ENCODE measurements at places on chromosomes 7 and 10.

- H3K4me3 ChIP-seq = no peak overlapping the region
- peaks cover 14% of the 10 kb centered on the region for H3K36me3 ChIP-seq
- H3K27me3 ChIP-seq = no peaks in the 10 kb centered on the region
Measured at GRCh38 chr7:32916006-32916405, 24.4 kb upstream of the KBTBD2 start.

- no peak overlapping the region for H3K27ac ChIP-seq
- H3K4me3 ChIP-seq = no peak overlapping the region
- H3K27me3 ChIP-seq = no peaks in the 10 kb centered on the region
- H3K36me3 ChIP-seq = no peaks in the 10 kb centered on the region
Measured at GRCh38 chr7:91169830-91170191, 94.4 kb upstream of the FZD1 start.

DNA sequence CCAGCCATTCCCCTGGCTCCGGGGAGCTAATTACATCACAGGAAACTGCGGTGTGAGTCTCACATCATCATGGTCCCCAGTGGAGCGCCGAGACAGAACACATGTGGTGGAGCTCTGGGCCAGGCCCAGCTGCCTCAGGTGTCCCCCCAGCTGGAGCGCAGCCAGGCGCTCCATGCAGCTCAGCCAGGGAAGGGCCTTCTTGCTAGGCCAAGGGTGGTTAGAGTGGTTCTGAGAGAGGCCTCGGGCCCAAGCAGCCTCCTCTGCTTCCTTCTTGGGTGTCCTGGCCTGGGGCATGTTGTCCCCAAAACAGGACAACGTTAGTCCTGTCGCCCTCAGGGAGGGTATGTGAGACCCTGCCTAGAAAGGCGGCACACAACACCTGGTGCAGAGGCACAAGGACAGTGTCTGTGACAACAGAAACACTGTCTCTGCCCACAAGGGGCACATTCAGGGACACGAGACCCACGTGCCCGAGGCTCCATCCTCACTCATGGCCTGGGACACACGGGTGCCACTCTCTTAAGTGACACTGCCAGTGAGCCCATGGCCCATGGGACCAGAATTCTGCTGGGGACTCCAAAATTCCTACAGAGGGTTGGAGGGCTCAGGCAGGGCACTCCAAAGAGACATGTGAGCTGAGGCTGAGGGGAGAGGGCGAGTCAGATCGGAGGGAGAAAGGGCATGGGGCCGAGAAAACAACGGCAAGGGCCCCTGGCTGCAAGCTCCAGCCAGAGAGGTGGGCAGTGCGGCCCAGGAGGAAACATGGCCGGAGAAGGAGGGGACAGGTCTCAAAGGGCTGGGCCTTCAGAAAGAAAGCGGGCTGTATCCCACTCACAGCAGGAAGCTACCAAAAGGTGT lies 37.0 kb upstream of the RET start:
- H3K4me1 ChIP-seq = no peaks in the 10 kb centered on the region
- no peak overlapping the region for H3K4me3 ChIP-seq
- DNase-seq = no peak
- H3K36me3 ChIP-seq = no peaks in the 10 kb centered on the region

DNA sequence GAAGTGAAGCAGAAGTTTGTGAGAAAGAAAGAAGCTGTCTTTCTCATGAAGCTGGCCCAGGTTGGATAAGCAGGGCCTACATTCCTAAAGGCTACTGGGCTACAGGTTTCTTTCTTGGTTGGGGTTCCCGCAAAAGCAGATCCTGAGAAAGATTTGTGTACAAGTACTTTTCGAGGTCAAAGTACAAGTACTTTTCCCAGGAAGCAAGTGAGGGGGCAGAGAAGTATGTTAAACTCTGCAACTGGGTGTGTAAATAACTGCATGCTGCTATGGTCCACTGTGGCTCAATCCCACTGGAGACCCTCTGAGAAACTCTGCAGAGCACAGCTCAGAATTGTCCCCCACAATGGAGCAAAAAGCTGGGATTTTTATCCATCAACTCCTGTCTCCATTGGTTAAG lies 28.7 kb downstream of the LSM5 start:
- no peak overlapping the region for H3K4me3 ChIP-seq
- DNase-seq = no peak
- H3K27me3 ChIP-seq = no peaks in the 10 kb centered on the region
- H3K36me3 ChIP-seq = no peaks in the 10 kb centered on the region
- no peaks in the 10 kb centered on the region for H3K4me1 ChIP-seq

- no peak for DNase-seq
- H3K36me3 ChIP-seq = no peaks in the 10 kb centered on the region
- no peak overlapping the region for H3K27ac ChIP-seq
- no peaks in the 10 kb centered on the region for H3K27me3 ChIP-seq
- no peaks in the 10 kb centered on the region for H3K4me1 ChIP-seq
- no peak overlapping the region for H3K4me3 ChIP-seq
Measured at GRCh38 chr7:17952387-17952786, 12.1 kb upstream of the SNX13 start.

GRCh38 chr7:112079673-112080072 lies 126.5 kb downstream of the DOCK4 start:
- H3K27me3 ChIP-seq = no peaks in the 10 kb centered on the region
- no peak overlapping the region for H3K27ac ChIP-seq
- H3K4me3 ChIP-seq = no peak overlapping the region
- H3K36me3 ChIP-seq = no peaks in the 10 kb centered on the region
- H3K4me1 ChIP-seq = peaks cover 13% of the 10 kb centered on the region
- no peak for DNase-seq

DNA sequence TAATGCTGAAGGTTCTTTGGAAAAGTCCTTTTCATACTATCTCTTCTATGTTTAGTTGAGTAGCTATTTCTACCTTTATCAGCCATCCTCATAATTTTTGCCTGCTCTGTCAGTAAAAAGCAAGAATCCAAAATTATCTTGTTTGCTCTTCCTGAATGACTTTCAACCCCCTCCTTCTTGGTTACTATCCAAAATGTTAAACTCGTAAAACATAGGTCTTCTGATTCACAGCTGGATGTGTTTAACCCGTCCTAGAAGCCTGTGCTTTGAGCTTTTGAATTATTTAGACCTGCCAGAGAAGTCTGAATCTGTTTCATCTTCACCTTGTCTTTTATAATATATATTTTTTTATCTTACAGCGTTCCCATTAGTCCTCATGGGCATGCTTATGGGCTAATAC lies 136.4 kb upstream of the MDFIC start:
- no peaks in the 10 kb centered on the region for H3K36me3 ChIP-seq
- no peak overlapping the region for H3K4me3 ChIP-seq
- no peak overlapping the region for H3K27ac ChIP-seq
- H3K4me1 ChIP-seq = peaks cover 12% of the 10 kb centered on the region
- H3K27me3 ChIP-seq = no peaks in the 10 kb centered on the region
- DNase-seq = no peak

DNA sequence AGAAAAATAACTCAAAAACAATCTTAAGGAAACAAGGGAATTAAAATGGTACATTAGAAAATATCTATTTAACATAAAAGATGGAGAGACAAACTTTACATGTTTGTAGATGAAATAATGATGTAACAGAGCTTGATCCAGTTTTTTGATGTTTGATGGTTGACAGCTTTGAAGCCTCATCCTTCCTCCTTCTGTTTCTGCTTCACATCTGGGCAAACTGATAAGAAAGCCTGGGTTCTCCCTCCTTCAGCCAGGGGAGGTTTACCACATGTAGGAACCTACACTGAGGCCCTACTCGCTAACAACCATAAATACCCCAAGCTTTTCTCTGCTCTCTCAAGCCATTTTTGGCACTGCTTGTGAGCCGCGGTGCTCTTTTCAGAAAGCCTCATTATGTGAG lies 82.8 kb upstream of the ZNF32 start:
- no peaks in the 10 kb centered on the region for H3K36me3 ChIP-seq
- DNase-seq = no peak
- no peak overlapping the region for H3K4me3 ChIP-seq
- H3K27me3 ChIP-seq = no peaks in the 10 kb centered on the region
- no peak overlapping the region for H3K27ac ChIP-seq

DNA sequence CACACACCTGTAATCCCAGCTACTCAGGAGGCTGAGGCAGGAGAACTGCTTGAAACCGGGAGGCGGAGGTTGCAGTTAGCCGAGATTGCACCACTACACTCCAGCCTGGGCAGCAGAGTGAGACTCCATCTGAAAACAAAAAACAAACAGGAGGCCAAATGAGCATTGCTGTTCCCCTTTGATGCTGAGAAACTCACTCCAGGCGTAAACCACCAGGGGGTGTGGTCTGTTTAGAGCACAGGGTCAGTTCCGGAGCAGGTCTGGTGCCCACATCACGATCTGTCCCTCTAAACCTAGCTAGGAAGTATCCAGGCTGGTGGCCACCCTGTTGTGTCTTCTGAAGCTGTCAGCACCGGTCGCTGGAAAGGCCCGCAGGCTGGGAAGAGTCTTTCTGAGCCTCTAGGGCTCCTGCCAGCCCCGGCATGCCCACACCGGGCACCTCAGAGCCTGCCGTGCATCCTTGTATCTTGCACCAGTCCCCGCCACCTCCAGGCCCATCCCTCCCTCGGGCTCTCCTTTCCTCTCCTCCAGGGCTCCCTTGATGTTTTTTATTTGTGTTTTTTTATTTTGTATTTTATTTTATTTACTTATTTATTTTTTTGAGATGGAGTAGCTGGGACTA lies 66.3 kb upstream of the SH2B2 start:
- no peak for DNase-seq
- peaks cover 28% of the 10 kb centered on the region for H3K4me1 ChIP-seq
- H3K4me3 ChIP-seq = no peak overlapping the region
- no peaks in the 10 kb centered on the region for H3K27me3 ChIP-seq

DNA sequence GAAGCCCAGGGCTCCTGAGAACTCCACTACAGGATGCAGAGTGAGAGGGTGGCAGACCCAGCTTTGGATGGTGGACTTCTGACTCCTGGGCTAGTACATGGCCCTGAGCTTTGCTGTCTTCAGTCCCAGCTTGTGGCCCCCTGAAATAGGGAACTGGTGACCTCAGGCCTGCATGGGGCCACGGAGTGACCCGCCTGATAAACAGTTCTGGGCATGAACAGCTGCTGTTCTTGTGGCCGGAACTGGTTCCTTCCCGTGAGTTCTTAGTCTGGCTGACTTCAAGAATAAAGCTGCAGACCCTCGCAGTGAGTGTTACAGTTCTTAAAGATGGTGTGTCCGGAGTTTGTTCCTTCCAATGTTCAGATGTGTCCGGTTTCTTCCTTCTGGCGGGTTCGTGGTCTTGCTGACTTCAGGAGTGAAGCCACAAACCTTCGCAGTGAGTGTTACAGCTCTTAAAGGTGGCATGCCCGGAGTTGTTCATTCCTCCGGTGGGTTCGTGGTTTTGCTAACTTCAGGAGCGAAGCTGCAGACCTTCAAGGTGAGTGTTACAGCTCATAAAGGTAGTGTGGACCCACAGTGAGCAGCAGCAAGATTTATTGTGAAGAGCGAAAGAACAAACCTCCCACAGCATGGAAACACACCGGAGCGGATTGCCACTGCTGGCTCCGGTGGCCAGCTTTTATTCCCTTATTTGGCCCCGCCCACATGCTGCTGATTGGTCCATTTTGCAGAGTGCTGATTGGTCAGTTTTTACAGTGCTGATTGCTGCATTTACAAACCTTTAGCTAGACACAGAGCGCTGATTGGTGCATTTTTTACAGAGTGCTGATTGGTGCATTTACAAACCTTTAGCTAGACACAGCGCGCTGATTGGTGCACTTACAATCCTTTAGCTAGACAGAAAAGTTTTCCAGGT lies 268.0 kb downstream of the ZEB1 start:
- H3K27me3 ChIP-seq = no peaks in the 10 kb centered on the region
- H3K4me3 ChIP-seq = no peak overlapping the region
- DNase-seq = no peak

DNA sequence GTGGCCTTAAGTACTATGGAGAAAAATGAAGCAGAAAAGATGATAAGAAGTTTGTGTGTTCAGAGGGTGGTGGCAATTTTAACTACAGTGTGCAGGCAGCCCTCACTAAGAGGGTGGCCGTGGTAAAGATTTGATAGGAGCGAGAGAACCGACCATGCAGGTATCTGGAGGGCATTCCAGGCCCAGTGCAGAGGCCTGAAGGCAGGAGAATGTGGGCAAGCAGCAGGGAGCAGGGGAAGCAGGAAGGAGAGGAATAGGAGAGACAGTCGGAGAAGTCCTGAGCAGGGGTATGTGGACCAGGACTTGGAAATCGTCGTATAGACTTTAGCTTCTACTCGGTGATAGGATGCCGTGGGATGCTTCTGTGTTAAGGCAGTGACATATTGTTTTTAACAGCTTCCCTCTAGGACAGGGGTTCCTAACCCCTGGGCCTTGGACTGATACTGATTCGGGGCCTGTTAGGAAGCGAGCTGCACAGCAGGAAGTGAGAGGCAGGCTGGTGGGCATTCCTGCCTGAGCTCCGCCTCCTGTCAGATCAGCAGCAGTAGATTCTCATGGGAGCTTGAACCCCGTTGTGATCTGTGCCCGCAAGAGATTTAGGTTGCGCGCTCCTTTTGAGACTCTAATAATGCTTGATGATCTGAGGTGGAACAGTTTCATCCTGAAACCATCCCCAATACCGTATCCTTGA lies 227.2 kb downstream of the CCDC3 start:
- H3K4me3 ChIP-seq = no peak overlapping the region
- H3K4me1 ChIP-seq = no peaks in the 10 kb centered on the region
- H3K27me3 ChIP-seq = no peaks in the 10 kb centered on the region

DNA sequence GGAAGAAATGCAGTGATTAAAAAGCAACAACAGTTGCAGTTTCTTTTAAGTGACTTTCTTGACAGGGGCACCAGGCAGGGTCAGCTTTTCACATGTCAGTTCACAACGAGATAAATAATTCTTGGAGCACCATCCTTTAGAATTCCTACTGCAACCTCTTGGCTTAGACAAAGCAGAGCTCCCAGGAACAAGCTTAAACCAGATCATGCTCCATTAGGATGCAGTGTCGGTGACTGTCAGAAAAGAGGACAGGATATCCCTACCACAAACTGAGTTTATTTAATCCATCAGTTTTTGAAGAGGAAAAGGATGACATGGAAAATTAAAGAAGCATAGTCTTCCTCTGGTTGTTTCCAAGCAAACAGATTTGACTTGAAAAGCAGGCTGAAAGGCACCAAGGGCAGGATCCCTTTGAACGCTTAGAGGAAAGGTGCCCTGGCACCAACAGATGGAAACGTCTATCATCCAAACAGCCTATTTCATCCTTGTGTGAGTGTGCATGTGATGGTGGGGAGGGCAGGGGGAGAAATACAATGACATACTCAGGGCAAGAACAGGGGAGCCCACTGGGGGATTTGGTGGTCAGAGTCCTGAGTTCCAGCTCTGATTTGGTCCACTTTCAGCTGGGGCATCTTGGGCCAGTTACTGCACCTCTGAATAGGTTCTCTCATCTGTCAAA lies 332.1 kb upstream of the AOAH start:
- H3K27ac ChIP-seq = no peak overlapping the region
- no peaks in the 10 kb centered on the region for H3K4me1 ChIP-seq
- no peaks in the 10 kb centered on the region for H3K27me3 ChIP-seq
- no peak overlapping the region for H3K4me3 ChIP-seq
- DNase-seq = no peak
- H3K36me3 ChIP-seq = no peaks in the 10 kb centered on the region

GRCh38 chr7:36232971-36233550 lies 80.0 kb downstream of the EEPD1 start:
- H3K4me1 ChIP-seq = no peaks in the 10 kb centered on the region
- peak; percentile 18 for DNase-seq
- H3K4me3 ChIP-seq = no peak overlapping the region
- no peaks in the 10 kb centered on the region for H3K27me3 ChIP-seq
